ENCODE measurements at places on chromosomes 11 and 22.
A peak's percentile ranks its signal among the peaks of the same experiment; 100 is the strongest.

GRCh38 chr11:80827781-80828180 lies 1387.0 kb upstream of the TENM4 start:
- no peak for DNase-seq

DNA sequence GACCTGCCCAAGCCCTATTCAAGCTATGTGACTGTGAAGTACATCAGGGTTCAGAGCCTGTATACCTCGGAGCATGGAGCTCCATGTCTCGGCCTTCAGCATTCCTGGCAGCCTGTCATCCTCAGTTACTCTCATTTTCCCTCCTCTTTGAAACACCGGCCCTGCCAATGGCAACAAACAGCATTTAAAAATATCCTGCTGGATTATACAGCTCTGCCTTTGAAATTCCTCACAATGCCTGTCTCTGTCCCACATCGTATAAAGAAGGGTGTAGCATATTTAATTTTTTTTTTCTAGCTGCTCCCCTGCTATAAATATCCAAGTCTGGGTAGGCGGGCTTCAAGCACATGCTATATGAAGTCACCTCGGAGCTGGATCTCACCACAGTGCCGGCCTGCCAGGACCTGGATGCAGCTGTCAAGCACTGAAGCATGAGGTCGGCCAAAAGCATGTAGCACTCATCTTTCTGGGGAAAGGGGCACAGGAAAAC lies 11.8 kb downstream of the ABTB2 start:
- no peak for DNase-seq

GRCh38 chr11:102269927-102270326 lies 47.4 kb upstream of the BIRC3 start:
- peak; percentile 20 for DNase-seq

- DNase-seq: no peak
Observed at GRCh38 chr11:43267856-43268580, 43.8 kb upstream of the API5 start.

GRCh38 chr11:70074746-70075145 lies 3.4 kb upstream of the ANO1 start:
- DNase-seq: no peak

- DNase-seq: no peak
Observed at GRCh38 chr11:21180182-21180581, 510.8 kb downstream of the NELL1 start.

DNA sequence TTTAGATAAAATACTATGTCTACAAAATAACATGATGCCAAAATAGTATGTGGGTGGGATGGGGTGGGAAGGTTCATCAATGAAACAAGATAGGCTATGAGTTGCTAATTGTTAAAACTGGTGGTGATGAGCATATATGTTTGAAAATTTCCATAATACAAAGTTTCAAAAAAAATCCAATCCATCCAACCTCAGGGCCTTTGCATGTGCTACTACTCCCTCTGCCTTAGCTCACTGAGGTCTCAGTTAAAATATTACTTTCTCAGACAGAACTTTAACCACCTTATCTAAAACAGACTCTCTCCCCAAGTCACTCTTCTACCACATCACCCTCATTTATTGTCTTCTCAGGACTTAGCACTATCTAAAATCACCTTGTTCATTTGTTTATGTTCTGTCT lies 201.1 kb downstream of the TTC28 start:
- DNase-seq: no peak

- peak; percentile 71 for DNase-seq
Observed at GRCh38 chr11:20367313-20367948, 3.9 kb downstream of the HTATIP2 start.

DNA sequence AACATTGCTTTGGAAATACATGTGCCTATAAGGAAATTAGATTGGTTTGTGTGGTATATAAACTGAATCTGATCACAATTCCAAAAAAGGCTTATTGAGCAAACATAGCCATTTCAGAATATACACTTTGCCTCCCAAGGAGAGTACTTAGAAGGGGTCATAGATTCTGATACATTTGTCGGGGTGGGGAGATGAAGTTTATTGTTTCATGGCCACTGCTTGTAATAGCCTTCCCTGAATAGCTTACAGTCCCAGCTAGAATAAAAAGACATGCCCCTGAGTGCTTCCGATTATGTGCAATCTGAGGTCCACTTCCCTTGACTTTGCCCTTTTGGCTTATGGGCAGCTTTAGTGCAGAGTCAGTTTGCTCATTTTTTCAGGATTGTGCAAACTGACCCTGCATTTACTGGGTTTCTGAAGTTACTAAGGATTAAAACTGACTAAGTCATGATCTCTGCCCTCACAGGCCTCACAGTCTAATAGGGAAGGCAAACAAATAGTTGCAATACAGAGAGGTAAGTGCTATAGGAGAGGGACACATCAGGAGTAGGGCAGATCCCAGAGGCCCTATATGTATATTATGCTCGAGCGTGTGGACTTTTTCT lies 184.2 kb downstream of the BLID start:
- DNase-seq: no peak

GRCh38 chr11:27720277-27720830 lies 20.1 kb upstream of the BDNF start:
- no peak for DNase-seq

GRCh38 chr22:36409911-36410756 lies 22.4 kb upstream of the MYH9 start:
- no peak for DNase-seq

DNA sequence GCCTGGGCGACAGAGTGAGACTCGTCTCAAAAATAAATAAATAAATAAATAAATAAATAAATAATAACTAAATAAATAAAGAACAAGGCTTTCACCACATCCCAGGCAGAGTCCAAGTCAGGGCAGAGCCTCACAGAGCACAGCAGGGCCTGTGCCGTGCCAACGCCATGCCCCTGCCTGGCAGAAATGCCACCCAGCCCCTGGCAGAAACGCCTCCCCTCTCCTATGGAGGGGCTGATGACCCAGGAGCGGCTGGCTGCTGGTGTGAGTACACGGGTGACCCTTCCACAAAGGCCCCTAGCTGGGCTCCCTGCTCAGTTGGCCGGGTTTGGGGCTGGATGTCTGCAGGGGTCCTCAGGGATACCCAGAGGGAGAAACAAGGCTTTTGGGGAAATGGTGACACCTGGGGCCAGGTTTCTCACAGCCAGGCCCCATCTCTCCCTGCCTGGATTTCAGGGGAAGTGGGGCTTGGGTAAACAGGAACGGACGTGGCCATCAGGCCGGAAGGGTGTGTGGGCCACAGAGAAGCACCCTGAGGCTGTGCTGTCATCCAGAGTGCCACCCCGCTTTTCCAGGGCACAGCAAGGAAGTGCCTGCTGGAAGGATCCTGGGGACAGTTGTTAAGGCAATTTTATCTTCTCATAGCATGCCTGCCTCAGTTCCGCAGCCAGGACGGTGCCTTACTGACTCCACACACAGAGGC lies 5.1 kb downstream of the BID start:
- DNase-seq: no peak

Measured in GM04503 (cell line).